Activated T-cell treated with anti-CD3 and anti-CD28 coated beads for 4 hours (primary cell): ENCODE measurements at places on chromosomes 11 and 22.

DNA sequence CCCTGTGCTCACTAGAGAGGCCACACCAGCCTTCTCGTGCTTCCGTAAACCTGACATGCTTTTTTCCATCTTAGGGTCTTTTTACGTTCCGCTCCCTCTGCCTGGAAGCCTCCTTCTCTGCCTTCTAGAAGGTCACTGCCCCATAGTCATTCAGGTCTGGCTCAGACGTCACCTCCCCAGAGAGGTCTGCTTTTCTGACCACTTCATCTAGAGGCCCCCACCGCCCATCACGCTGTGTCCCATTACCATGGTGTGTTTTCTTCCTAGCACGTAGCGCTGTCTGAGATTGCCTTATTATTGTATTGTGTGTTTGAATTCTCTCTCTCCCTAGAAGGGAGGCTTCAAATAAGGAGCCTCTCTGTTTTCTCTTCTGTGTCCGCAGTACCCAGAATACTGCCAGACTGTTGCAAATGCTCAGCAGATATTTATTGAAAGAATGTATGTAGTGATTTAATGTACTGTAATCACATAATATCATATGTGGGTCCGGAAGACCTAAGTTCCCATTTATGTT, 10.0 kb downstream of the TAB1 start:
- DNase-seq = no peak

DNA sequence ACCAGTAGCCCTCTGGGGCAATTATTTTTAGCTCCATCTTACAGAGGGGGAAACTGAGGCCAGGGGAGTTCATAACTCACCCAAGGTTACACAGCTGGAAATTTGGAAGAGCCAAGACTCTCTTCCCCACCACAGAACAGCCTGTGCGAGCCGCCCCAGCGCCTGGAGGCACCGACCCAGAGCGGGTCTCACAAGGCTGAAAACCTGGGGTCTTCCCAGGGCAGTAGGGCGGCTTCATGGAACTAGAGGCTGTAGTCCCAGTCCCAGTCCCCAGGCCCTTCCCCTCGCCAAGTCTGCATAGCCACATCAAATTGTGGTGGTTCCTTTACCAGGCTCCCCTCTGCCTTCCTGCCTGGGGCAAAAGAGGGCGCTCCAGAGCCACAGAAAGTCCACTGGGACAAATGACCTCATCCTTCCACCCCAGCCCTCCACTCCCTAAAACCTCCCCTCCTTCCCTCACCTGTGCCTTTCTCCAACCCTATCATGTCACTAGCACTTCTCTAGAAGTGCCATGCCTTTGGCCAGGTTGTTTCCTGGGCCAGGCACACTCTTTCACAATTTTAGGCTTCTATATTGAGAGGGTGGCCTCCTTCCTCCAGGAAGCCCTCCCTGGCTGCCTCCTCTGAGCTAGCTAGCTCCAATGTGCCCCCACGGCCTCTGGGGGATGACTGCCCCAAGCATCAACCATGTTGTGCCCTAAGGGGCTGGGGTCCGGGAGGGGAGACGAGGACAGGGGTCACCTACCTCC, 15.2 kb upstream of the CDC42EP1 start:
- no peak for DNase-seq

- DNase-seq = no peak
These were observed 7.1 kb downstream of the NRXN2 start for GRCh38 chr11:64715756-64716472.

GRCh38 chr11:129639300-129639699, 176.3 kb upstream of the TMEM45B start:
- no peak for DNase-seq

GRCh38 chr11:12069066-12069676, 41.2 kb upstream of the MICAL2 start:
- no peak for DNase-seq

DNA sequence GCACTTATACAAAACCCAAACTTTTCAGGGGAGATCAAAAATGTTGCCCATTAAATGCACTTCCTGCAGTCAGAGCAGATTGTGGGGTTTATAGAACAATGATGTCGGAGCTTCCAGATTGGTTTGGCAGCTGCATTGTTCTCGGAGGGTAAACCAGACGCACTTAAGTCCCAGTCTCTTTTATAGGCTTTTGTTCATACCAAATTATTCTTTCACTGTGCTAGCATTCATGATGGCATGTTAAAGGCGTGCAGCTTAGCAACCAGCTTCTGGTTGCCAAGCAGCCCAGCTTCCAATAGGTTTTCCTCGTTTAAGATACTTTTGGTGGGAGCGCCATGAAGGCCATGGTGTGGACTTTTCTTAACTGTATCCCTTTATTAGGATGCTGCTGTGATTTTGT, 40.9 kb downstream of the ZC3H12C start:
- DNase-seq = no peak

DNA sequence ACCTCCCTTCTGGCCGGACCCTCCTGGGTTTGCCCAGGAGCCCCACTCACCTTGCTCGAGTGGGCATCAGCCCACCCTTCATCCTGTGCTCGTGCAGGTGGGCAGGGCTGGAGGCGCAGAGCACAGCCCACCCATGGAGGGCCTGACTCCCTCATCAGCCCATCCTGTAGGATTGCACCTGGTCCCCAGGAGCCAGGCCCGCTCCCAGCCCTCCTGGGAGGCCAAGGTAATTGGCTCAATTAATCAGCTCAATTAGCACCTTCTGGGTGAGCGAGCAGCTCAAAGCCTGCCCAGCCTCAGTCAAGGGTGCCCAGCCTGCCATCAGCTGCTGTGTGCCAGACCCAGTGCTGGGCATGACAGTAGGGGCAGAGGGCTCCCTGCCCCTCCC, 58.1 kb upstream of the NECTIN1 start:
- DNase-seq = no peak

GRCh38 chr11:113701491-113701890, 4.6 kb downstream of the TMPRSS5 start:
- DNase-seq = no peak

GRCh38 chr11:96161307-96162089, 181.5 kb downstream of the MAML2 start:
- no peak for DNase-seq

- no peak for DNase-seq
These were observed 5.5 kb upstream of the DNAL4 start for GRCh38 chr22:38799265-38800002.

- no peak for DNase-seq
These were observed 94.8 kb downstream of the PICALM start for GRCh38 chr11:85974122-85974521.

DNA sequence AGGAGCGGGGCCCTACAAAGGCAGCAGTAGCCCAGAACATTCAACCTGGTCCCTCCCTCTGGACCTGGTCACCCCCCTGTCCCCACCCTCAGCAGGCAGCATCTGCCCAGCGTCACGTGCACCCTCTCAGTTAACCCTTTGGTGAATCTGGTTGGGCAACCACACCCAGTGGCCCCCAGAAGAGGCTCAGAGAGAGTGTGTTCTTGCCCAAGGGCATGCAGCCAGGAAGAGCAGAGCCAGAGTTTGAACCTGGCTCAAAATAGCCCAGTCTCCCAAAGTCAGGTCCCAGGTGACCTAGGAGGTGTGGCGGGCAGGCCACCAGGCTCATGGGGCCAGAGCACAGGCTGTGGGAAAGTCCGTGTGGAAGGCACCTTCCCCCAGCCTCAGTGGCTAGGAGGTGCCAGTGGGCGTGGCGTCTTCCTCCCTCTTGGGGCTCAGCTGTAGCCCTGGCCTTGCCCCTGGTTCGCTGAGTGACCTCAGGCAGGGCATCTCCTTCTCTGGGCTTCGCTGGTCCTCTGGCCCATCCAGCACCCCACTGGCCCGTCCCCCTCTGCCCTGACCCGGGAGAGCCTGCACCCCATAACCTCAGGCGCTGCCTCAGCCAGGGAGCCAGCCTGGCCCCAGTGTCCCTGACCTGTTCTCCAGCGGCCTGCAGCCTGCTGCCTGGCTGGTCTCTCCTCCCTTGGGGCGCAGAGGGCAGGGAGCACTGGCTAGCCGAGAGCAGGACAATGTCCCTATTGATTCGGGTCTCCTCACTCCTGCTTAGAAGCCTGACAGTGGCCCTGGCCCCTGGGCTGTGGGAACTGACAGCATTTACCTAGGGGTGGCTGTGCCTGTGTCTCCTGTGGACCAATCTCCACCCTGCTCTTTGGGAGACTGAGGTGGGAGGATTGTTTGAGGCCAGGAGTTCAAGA, 7.0 kb downstream of the ALDH3B1 start:
- no peak for DNase-seq

DNA sequence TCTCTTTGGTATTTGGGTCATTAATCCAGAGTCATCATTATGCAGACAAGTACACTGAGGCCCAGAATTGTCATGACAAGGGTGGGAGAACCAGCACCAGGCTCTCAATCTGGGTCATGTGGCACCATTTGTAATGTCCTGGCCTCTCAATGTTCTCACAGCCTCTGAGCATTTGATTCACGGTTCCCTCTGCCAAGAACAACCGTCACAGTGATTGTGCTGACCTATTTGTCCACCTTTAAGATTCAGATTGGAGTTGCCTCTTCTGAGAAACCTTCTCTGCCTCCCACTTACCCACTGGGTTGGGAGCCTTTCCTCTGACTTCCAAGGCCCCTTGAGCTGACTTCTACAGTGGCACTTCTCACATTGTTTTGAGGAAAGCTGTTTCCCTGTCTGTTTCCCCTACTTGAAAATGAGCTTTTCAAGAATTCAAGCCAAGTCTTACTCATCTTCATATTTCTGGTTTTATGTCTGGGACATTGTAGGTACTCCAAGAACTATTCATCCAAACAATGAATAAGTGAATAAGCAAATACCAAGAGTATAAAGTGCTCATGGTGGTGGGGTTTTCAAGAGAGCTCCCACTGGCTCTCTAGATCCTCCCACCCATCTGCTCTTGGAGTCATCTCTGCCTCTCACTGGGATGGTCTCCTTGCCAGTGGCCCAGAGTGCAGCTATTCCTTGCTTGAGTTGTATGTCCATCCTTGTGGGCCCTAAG, 126.4 kb upstream of the E2F8 start:
- DNase-seq = no peak

GRCh38 chr11:126748100-126748791, 252.3 kb downstream of the KIRREL3 start:
- no peak for DNase-seq

- peak; percentile 79 for DNase-seq
These were observed at the start of gene SBF1 for GRCh38 chr22:50474710-50475651. Gene SBF1, minus strand, starts transcription at chr22:50475035. Its CDS starts 195 bp downstream, at chr22:50474840.

- DNase-seq = no peak
These were observed 54.4 kb upstream of the SEPTIN5 start for GRCh38 chr22:19659805-19660345.

DNA sequence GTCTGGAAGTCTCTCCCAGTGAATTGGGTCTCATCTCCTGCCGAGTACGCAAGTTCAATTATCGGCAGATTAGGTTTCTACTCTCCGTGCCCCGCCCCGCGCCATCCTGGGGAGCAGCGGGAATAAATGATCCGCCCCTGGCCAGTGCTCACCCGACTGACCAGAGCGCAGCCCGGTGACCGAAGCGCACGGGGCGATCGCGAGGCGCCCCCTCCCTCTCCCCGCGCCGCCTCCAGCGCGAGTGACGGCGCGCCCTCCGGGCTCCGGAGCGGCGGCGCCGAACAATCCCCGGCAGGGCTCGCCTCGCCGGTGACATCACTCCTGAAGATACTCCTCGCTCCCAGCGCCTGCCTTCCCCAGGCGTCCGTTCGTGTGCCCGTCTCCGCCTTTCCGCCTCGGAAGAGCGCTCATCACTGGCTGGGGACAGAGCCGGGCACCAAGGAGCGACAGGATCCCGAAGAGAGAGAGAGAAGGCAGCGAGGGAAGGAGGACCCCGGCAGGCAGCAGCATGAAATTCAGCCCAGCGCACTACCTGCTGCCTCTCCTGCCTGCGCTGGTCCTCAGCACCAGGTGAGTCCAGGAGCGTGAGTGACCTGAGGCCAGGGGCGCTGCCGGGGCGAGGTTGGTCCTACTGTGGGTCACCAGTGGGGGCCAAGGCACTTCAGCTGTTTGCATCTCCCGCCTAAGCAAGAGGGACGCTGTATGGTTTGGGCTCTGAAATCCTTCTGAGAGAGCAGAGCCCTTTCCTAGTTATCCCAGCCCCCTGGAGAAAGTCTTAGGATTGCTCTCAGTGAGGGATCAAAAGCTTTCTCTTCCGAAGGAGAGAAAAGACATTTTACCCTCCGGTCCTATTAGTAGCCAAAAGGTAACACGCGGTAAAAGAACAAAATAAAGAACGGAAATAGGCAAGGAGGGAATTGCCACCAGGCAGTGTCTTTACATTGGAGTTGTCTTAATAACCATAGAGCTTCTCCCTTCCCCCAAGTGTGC, at the start of gene LUZP2:
Gene LUZP2 (plus strand): TSS at position 318 of the 990 bp plus-strand sequence.
- no peak for DNase-seq

GRCh38 chr11:31106968-31107576, 262.5 kb downstream of the DCDC1 start:
- DNase-seq = peak; percentile 15

DNA sequence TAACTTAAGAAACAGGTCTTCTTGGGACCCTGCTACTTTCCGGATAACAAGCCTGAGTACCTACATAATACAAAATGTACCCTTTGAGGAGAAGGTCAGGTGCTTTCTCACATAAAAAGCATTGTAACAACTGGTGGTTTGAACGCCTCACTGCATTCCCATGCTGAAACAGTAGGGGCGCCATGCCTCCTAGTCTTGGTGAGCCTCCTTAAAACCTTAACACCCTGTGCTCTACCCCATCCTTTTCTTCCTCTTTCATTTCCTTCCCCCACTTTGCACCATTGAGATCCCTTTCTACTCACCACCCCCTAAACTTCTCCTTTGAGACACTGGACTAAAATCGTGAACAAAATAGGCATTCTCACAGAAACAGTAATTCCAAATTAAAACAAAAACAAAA, 729.3 kb downstream of the NTM start:
- DNase-seq = no peak

GRCh38 chr11:102399189-102399588, 52.2 kb downstream of the BIRC2 start:
- no peak for DNase-seq

DNA sequence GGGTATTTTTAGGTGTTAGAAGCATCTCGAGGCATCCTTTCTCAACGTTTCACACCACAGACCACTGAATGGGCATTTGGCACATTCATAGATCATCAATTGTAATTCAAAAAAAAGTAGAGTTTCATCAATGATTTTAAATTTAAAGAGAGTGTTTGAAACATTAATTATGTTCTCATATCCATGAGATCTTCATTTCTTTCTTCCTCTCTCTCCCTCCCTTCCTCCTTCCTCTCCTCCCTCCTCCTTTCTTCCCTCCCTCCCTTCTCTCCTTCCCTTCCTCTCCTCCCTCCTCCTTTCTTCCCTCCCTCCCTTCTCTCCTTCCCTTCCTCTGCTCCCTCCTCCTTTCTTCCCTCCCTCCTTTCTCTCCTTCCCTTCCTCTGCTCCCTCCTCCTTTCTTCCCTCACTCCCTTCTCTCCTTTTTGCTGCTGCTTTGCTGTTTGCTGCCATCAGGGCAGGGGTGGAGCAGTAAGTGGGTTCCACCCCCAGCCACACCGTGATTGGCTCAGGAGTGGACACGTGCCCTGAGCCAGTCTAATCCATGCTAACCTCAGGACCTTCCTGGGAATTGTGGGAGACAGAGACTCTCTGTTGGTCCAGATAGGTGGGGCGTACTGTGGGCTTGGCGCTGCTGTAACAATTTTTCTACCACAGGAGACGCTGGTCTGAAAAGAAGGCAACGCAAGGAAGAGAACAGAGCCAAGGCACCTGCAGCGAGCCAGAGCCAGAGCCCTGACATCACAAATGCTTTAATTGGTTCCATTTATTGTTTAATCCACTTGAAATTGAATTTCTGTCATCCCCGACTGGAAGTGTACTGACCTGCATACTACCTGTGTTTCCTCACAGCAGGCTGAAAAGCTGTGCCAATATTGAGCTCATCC, 33.7 kb upstream of the APOBEC3A start:
- DNase-seq = no peak
